ENCODE measurements at places on chromosomes 6 and 20. TPM values are rescaled to one million over a fixed set of nuclear protein-coding genes. Genes with fewer than 3 reads are reported as not detected.
A peak's percentile ranks its signal among the peaks of the same experiment; 100 is the strongest.

- no peak for DNase-seq
Measured at GRCh38 chr20:1823450-1823844, 71.8 kb upstream of the SIRPA start.

DNA sequence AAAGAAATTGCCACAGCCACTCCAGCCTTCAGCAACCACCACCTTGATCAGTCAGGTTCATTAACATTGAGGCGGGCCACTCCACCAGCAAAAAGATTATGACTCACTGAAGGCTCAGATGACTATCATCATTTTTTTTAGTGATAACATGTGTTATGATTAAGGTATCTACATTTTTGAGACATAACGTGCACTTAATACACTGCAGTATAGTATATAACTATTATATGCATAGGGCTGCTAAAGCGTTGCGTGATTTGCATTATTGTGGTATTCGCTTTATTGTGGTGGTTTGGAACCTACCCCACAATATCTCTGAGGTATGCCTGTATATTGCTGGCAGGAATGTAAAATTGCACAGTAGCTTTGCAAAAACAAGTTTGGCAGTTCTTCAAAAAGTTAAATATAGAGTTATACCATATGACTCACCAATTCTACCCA lies 6.8 kb upstream of the RIPK1 start:
- no peak for DNase-seq

GRCh38 chr6:30763618-30764489 lies 19.5 kb upstream of the IER3 start:
- no peak for DNase-seq

MUC21 gene
- 0.10 TPM for polyA plus RNA-seq

- DNase-seq = no peak
Measured at GRCh38 chr6:14110001-14110818, 7.4 kb upstream of the CD83 start.

DNA sequence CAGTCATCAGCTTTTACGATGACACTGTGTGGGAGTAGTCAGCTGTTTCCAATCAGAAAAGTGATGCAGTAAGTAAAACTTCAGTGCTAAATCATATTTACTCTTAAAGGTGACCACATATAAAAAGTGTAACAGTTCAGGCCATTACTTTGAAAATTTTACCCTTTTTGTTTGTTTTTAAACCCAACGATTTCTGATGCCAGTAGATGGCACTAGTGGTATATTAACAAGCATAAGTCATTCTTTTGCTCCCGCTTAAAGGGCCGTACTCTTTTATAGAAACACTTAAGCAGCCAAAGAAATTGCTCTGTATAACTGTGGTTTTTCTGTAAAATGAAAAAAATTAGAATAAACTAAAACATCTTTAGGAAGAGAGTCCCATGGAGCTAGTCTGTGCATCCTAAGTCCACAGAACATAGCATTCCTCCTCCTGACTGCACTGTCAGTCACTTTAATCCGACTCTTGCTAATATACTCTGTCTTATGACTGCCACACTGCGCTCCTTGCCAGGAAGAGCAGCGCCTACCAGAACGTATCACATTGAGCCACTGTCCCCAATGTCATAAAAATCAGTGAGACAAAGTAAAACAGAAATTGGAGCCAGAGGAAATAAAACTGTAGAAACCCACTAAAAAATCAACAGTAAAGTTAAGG lies 25.0 kb downstream of the HEBP2 start:
- DNase-seq = no peak

DNA sequence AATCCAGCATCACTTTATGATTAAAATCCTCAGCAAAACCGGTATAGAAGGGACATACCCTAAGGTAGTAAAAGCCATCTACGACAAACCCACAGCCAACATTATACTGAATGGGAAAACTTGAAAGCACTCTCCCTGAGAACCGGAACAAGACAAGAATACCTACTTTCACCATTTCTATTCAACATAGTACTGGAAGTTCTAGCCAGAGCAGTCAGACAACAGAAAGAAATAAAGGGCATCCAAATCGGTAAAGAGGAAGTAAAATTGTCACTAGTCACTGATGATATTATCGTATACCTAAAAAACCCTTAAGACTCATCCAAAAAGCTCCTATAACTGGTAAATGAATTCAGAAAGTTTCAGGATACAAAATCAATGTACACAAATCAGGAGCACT lies 33.3 kb downstream of the BLOC1S5 start:
- DNase-seq = no peak

DNA sequence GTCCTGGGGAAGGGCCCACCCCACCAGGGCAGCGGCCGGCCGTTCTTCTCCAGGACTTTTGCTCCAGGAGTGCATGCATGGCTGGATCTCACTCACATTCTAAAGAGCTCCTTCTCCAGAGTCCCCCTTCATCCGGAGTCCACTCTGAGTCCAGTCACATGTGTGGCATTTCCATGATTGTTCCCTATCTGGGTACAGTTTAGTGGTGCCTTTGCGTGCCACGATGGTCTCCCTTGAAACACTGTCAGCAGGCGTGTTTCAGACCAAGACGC lies 20.9 kb downstream of the OSBPL2 start:
- no peak for DNase-seq

HTR1E gene
- not detected for polyA plus RNA-seq

DNA sequence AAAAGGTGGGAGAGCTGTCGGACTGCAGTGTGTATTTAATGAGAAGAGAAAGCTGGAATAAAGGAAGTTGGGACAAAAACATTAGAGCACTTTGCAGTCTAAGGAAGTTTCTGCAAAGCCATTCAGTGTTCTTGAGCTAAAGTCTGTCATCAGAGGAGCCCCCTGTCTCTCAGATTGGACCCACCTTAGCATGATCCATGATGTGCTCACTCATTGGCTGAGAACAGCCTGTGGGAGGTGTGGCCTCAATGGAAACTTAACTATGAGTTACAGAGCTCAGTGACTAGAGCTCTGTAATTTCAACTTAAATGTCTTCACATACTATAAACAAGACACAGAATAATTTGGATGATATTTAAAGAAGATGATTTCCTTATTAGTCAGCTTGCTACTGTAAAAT lies 437.0 kb downstream of the BTBD3 start:
- no peak for DNase-seq

DNA sequence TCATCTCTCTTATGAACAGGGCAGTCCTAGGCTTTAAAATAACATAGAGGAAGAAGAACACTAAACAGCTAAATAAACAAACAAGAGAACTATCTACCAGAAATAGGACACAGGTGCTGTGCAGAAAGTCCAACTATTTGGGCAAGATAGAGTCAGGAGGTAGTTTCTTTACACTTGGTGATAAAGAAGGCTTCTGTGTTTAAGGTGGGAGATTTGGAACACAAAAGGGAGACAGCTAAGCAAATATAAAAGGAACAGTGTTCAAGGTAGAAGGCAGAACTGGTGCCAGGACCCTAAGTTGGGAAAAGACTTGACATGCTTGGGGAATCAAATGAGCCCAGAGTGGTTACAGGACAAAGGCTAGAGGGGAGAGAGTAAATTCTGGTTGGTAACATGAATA lies 110.5 kb downstream of the MANEA start:
- no peak for DNase-seq

- no peak for DNase-seq
Measured at GRCh38 chr6:122081921-122082320, 317.5 kb upstream of the HSF2 start.

- DNase-seq = no peak
Measured at GRCh38 chr20:51381557-51381956, 161.0 kb downstream of the NFATC2 start.

DNA sequence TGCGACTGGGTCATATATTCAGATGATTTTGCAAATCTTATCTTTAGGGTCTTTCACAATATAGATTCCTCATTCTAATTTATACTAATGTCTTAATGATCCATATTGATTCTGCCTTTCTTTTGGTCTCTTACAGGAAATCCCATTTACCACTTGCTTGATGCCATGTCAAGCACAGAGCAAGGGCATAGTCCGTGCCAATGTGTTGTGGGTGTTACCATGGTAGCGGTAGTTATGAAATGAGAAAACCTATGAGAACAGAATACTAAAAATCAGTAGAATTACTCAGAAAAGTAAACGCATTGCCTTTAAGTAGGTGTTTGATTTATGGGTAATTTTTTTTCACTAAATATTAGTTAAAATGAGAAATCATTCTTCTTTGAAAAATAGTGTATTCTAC lies 153.9 kb upstream of the RAB32 start:
- DNase-seq = no peak

PSMB9 gene
- polyA plus RNA-seq = 15.7 TPM

GRCh38 chr6:169407325-169407724 lies 153.7 kb upstream of the THBS2 start:
- DNase-seq = no peak

CENPW gene
- 0.57 TPM for polyA plus RNA-seq

DNA sequence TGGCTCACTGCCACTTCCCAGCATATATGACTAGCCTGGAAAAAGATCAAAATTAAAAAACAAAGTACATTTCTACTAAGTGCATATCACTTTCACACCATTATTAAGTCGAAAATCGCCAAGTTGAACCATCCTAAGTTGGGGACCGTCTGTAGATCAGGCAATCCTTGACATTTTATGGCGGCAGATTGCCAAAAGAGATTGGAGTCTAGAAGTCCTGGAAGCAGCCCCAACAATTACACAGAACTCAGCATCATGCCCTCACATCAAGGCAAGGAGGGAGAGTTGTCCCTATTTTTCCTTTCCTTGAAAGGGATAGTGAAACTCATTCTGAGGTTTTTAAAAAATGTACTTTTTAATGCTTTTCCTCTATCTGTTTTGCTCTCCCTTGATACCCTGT lies 30.7 kb downstream of the SLC22A3 start:
- no peak for DNase-seq

GRCh38 chr6:34001706-34002621 lies 143.9 kb downstream of the GRM4 start:
- peak; percentile 34 for DNase-seq

LY6G6D gene
- polyA plus RNA-seq = not detected

DNA sequence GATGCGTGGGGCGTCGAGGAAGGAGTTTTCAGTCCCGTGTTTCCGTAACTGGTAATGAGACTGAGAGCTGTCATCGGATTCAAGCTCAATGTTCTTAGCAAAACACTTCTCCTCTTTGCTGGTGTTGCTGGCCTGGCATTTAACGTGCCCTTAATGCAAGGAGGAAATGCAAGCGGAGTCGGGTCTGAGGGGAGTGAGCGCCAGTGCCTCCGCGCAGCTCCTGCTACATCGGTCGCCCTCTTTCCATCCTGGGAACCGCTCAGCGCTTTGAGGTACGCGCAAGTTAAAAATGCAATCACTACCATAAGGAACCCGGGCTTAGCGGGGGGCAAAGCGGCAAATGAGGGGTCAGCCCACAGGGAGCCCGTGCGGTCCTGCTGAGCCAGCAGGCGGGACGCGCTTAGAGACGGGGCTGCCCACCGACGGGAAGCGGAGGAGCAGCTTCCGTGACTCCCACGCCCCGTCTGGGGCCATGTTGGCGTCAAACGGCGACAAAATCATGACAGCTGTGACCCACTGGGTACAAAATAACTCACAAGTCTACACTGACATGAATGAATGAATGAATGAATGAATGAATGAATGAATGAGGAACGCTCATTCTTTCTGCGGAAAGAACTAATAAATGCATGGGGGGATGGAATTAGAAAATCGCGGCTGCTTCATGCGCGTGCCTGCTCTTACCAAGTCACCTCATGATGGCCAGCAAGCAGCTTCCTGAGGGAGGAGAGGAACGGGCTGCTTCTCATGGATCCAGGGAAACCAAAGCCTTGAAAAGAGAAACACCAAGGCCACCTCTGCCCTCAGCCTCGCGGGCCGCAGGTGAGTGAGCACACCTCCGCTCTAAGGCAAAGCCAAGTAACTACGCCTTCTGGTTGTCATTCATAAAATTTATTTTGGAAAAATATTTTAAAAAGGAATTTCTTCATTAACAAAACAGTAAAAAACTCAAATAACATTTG lies 9.3 kb downstream of the DLL1 start:
- DNase-seq = no peak

DNA sequence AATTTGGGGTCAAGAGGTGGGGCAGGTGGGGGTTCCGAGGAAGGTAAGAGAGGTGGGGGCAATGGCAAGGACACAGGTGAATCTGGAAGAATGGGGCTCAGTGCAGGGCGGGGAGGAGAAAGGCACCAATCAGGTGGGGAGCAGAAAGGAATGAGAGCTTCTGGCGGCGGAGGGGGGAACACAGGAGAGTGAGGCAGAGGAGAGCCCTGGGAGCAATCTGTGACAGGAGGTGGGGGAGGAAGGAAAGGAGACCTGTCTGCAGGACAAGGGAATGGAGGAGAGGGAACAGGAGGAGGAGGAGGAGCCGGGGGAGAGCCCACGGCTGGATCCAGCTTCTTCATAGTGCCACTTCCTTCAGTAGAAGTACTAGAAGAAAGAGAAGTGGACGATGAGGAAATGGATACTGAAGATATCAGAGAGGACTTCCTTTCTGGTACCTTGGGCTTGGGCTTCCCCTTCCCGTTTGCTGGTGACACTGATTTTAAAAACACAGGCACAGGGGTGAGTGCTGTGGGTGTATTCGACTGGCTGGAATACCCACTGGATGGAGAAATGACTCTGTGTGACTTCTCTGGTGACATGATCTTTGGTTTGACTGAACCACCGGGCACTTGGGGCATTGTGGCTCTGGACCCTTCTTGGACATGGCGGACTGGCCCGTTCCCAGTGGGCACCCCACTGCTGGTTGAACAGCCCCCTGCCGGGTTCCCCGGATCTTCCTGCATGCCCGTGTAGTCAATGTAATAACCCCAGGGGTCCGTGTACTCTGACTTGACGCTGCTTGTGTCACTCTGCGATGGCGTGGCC lies 27.4 kb downstream of the HEBP2 start:
- DNase-seq = no peak

DBNDD2 gene
- 331 TPM for polyA plus RNA-seq

DNA sequence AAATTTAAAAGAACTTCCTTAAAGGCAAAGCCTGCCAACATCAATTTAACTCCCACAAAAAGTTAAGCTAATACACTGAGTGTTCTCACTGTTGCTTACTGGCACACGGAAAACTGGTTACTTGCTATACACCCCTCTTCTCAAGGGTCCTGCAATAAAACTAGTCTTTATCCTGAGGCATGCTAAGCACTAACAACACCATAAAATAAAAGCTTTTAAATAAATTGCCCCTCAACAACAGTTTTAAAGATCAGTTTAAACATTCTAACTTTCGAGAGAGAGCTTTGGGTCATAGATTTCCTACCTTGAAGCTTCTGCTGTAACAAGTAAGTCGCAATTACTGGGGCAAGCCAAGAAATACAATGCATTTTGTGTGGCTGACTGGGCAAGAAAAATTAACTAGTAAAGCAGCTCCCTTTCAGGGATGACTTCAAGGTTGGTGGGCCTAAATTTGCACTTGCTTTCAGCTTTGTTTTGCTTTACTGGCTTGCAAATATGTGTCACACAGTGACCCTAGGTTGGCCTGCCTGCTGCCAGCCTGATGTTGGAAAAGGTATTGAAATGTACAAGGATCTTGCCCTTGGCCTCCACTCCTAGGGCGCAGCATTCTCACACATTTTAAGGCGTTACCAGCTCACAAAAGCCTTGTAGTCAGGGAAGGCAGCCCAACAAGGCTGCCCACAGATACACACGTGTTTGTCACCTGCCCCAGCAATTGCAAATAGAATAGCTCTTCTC lies 4.0 kb upstream of the HEY2 start:
- no peak for DNase-seq

TNF gene
- 0.32 TPM for polyA plus RNA-seq

GRCh38 chr6:56851541-56852259 lies 103.2 kb upstream of the BEND6 start:
- DNase-seq = peak; percentile 61

GRCh38 chr20:49386848-49387580 lies 95.5 kb downstream of the KCNB1 start:
- DNase-seq = no peak

CASS4 gene
- 0.47 TPM for polyA plus RNA-seq

RBBP8NL gene
- polyA plus RNA-seq = not detected
